ENCODE measurements at places on chromosomes 11 and 22. TPM values are rescaled to one million over a fixed set of nuclear protein-coding genes. Genes with fewer than 3 reads are reported as not detected.

DNA sequence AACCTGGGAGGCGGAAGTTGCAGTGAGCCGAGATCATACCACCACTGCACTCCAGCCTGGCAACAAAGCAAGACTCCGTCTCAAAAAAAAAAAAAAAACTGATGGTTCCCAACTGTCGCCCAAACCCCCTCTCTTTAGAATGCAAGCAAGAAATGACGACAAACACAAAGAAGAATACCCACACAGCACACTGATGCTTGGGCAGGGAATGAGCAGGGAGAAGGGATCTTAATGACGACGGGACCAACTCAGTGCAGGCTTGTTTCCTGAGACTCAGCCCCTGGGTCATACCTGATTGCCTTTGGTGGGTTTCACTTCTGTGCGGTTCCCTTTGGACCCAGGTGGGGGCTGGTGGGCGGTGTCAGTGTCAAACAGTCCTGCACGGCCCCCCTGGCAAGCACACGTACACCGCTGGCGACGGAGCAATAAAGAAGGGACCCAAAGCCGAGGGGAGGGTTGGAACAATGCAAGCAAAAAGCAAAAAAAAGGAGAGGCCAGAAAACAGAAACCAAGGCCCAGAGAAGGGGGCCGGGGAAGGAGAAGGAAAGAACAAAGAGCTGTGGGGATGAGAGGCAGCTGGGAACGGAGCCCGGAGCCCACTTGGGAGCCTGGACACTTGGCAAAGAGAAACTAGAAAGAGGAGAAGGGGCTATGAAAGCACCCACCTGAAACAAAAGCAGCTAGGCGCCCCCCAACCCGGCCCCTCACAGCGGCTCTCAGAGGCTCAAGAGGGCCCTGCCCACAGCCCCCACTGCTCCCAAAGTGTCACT lies 99.6 kb downstream of the CELSR1 start:
- no peak for DNase-seq
- peak overlapping the region; percentile 30 for H3K27ac ChIP-seq
- no peak overlapping the region for H3K4me3 ChIP-seq
- H3K36me3 ChIP-seq = no peaks in the 10 kb centered on the region
- H3K27me3 ChIP-seq = peaks cover 8% of the 10 kb centered on the region

- peak overlapping the region; percentile 62 for H3K4me3 ChIP-seq
- H3K27me3 ChIP-seq = peaks cover 4% of the 10 kb centered on the region
- H3K4me1 ChIP-seq = peaks cover 78% of the 10 kb centered on the region
- H3K27ac ChIP-seq = peak overlapping the region; percentile 69
- peaks cover 2% of the 10 kb centered on the region for H3K36me3 ChIP-seq
- DNase-seq = no peak
These were observed 30.1 kb upstream of the OAF start for GRCh38 chr11:120180551-120181232.

GRCh38 chr22:40965936-40966725 lies 15.0 kb downstream of the RBX1 start:
- no peak overlapping the region for H3K4me3 ChIP-seq
- H3K36me3 ChIP-seq = peaks cover 8% of the 10 kb centered on the region
- no peak for DNase-seq
- no peaks in the 10 kb centered on the region for H3K27me3 ChIP-seq
- H3K27ac ChIP-seq = no peak overlapping the region

GRCh38 chr22:32682990-32683389 lies 118.5 kb upstream of the TIMP3 start:
- no peak overlapping the region for H3K4me3 ChIP-seq
- no peaks in the 10 kb centered on the region for H3K27me3 ChIP-seq
- peaks cover 3% of the 10 kb centered on the region for H3K36me3 ChIP-seq
- H3K4me1 ChIP-seq = no peaks in the 10 kb centered on the region
- no peak for DNase-seq

DNA sequence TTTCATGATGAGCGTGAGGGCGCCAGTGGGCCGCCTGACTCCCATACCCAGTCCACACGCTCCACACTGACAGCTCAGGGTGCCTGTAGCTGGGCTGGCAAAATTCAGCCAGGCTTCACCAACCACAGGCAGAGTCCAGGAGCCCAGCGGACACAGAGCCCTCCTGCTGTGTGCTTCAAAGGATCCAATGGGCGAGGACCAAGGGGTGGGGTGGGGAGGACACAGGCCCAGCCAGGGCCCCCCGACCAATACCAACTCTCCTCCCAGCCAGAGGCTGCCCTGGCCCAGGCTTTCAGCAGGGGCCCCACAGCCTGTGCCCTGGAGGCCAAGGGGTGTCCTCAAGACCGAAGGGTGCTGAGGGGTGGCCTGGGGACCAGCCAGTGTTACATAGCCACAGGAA lies 336.1 kb downstream of the CTTN start:
- H3K27ac ChIP-seq = no peak overlapping the region
- no peak for DNase-seq
- no peaks in the 10 kb centered on the region for H3K36me3 ChIP-seq
- H3K4me3 ChIP-seq = no peak overlapping the region
- H3K27me3 ChIP-seq = no peaks in the 10 kb centered on the region

GRCh38 chr11:47001781-47002181 lies 65.2 kb downstream of the CSTPP1 start:
- no peaks in the 10 kb centered on the region for H3K27me3 ChIP-seq
- no peak overlapping the region for H3K27ac ChIP-seq
- H3K4me3 ChIP-seq = no peak overlapping the region
- DNase-seq = no peak

- peaks cover 4% of the 10 kb centered on the region for H3K4me1 ChIP-seq
These were observed 112.7 kb downstream of the FAR1 start for GRCh38 chr11:13781153-13781552.

- no peaks in the 10 kb centered on the region for H3K36me3 ChIP-seq
- H3K4me3 ChIP-seq = no peak overlapping the region
- no peak for DNase-seq
These were observed 15.2 kb upstream of the BBOX1 start for GRCh38 chr11:27025312-27025955.

- no peak for DNase-seq
- H3K36me3 ChIP-seq = peaks cover under 1% of the 10 kb centered on the region
- H3K27me3 ChIP-seq = no peaks in the 10 kb centered on the region
- no peak overlapping the region for H3K27ac ChIP-seq
These were observed 88.9 kb downstream of the BMAL1 start for GRCh38 chr11:13366266-13367026.

DNA sequence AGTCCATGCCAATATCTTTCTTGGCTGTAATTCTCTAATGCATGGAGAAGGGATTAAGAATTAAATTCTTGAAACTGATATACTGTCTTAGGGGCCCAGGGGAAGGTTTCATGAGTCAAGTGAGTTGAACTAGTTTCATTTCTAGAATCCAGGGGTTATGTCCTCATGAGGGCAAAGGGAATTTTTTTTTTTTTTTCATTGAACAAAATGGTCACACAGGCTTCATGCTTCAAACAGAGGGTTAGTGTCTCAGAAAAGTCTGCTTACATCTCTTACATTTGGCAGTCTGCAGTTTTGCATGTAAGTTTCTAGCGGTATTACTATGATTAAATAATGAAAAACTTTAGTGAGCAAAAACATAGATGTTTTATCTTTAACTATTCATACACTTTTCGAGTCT lies 32.9 kb downstream of the PPME1 start:
- H3K27ac ChIP-seq = no peak overlapping the region
- H3K4me1 ChIP-seq = no peaks in the 10 kb centered on the region
- H3K4me3 ChIP-seq = no peak overlapping the region
- no peak for DNase-seq

- peaks cover 3% of the 10 kb centered on the region for H3K27me3 ChIP-seq
- no peak overlapping the region for H3K27ac ChIP-seq
- DNase-seq = no peak
These were observed 35.4 kb downstream of the CHRDL2 start for GRCh38 chr11:74695705-74696280.

GRCh38 chr22:49608228-49608627 lies 219.4 kb downstream of the BRD1 start:
- peaks cover 8% of the 10 kb centered on the region for H3K36me3 ChIP-seq
- no peak overlapping the region for H3K4me3 ChIP-seq
- H3K27me3 ChIP-seq = no peaks in the 10 kb centered on the region
- no peak for DNase-seq

DNA sequence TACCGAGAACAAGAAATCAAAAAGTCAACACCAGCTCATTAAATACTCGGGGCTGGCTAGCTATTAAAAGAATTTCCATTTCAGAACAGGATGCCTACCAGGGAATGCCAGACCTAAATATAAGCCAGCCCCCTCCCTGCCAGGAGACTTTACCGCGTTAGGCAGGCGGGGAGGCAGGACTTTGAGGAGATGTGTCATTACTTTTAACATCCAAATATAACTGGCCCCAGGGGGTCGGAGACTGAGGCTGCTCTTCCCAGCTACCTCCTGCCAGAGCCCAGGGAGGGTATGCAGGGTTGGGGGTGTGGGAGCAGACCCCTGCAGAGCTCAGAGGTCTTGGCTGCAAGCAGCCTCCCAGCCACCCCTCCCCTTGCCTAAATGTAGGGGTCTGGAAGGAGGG lies 183.5 kb downstream of the DSCAML1 start:
- DNase-seq = no peak
- peaks cover 7% of the 10 kb centered on the region for H3K4me1 ChIP-seq
- no peaks in the 10 kb centered on the region for H3K36me3 ChIP-seq
- peaks cover 42% of the 10 kb centered on the region for H3K27me3 ChIP-seq
- no peak overlapping the region for H3K4me3 ChIP-seq

GRCh38 chr22:42621505-42622002 lies 6.9 kb upstream of the POLDIP3 start:
- H3K27me3 ChIP-seq = peaks cover 4% of the 10 kb centered on the region
- H3K36me3 ChIP-seq = peaks cover 4% of the 10 kb centered on the region
- peaks cover 10% of the 10 kb centered on the region for H3K4me1 ChIP-seq

GRCh38 chr11:43872995-43873394 lies 7.6 kb upstream of the ALKBH3 start:
- no peak overlapping the region for H3K27ac ChIP-seq
- H3K36me3 ChIP-seq = no peaks in the 10 kb centered on the region
- peaks cover 88% of the 10 kb centered on the region for H3K27me3 ChIP-seq

DNA sequence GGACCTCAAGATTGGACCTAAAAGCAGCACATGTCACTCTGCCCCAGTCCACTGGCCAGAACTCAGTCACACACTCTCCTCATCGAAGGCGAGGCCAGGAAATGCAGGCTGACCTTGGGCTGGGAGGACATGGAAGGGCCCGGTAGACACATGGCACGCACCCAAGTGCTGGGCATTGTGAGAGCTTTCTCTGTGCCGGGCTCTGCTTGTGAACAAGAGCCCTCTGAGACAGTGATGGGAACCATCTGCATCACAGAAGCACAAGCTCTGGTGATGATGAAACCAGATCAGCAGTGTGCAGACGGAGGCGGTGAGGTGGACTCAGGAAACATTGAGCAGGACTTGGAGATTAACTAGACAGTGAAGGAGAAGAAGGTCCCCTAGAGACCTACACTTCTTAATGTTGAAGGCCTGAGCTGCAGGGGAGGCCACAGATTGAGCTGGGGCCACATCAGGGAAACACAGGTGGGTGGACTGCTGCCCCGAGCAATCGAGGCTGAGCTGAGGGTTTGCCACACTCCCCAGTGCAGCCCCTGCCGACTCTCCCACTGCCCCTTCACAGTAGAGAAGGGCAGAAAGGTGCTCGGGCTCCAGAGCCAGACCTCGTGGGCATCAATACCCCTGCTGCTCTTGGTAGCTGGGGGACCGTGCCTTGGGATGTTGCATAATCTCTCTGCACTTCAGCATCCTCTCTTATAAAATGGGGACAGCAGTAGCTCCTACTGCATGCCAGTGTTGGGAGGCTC lies 1460.5 kb downstream of the TBC1D22A start:
- H3K36me3 ChIP-seq = no peaks in the 10 kb centered on the region
- no peaks in the 10 kb centered on the region for H3K4me1 ChIP-seq
- H3K4me3 ChIP-seq = no peak overlapping the region
- H3K27ac ChIP-seq = no peak overlapping the region

DNA sequence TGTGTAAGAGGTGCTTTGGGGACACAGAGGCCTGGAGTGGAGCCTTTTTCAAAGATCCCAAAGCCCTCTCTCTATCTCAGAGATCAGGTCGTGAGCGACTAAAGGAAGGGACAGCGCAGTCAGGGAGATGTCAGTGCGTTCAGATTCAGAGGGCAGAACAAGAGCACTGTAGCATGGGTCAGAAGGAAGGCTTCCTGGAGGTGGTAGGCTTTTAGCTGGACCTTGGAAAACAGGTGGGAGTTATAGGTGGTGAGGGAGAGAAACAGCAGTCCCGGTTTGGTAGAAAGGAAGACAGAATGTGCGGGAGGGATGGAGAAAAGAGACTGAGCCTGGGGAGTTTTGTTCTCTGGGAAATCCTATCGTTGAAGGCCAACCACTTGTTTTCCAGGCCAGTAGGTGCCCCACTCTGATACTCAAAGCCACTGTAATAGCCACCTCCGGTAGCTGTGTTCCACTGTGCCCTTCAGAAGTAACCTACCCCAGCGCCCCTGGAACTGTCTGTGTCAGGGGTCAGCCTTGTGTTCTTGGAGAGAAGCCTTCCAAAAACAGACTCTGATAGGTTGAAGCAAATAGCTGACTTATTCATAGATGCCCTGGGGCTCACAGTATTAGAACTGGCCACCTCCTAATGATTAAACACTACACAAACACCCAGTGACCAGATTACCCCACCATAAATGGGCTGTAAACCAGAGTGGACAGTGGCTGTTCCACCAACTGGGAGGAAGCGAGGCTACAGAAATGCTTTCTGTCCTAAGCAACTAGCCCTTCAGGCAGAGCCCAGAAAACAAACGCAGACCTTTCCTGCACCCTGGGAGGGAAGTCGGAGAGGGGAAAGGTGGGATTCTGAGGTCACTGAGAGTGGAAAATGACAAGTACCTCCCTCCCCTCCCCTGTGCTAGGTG lies 157.7 kb downstream of the DBX1 start:
- peaks cover 53% of the 10 kb centered on the region for H3K4me1 ChIP-seq
- peak overlapping the region; percentile 69 for H3K27ac ChIP-seq
- no peak for DNase-seq
- H3K4me3 ChIP-seq = no peak overlapping the region
- no peaks in the 10 kb centered on the region for H3K36me3 ChIP-seq

GRCh38 chr22:50286275-50286674 lies 16.1 kb upstream of the MAPK11 start:
- H3K27me3 ChIP-seq = no peaks in the 10 kb centered on the region
- no peaks in the 10 kb centered on the region for H3K36me3 ChIP-seq
- DNase-seq = no peak
- H3K27ac ChIP-seq = no peak overlapping the region
- no peaks in the 10 kb centered on the region for H3K4me1 ChIP-seq
- H3K4me3 ChIP-seq = no peak overlapping the region

GRCh38 chr11:94794287-94795168 lies 26.4 kb downstream of the AMOTL1 start:
- H3K36me3 ChIP-seq = peaks cover 5% of the 10 kb centered on the region
- H3K27ac ChIP-seq = peak overlapping the region; percentile 81
- no peak for DNase-seq
- peaks cover 53% of the 10 kb centered on the region for H3K4me1 ChIP-seq
- no peak overlapping the region for H3K4me3 ChIP-seq
- no peaks in the 10 kb centered on the region for H3K27me3 ChIP-seq

- peaks cover 3% of the 10 kb centered on the region for H3K4me1 ChIP-seq
- H3K27me3 ChIP-seq = no peaks in the 10 kb centered on the region
- H3K36me3 ChIP-seq = peaks cover 2% of the 10 kb centered on the region
These were observed 193.2 kb upstream of the PLET1 start for GRCh38 chr11:112453601-112454577.

The SUSD2 gene
- total RNA-seq = 0.66 TPM

The OR5P2 gene
- total RNA-seq = not detected

The NPAS4 gene
- 0.63 TPM for total RNA-seq

The APLNR gene
- 3.9 TPM for total RNA-seq

The P2RY2 gene
- 0.27 TPM for total RNA-seq

The PRRG4 gene
- total RNA-seq = not detected

The ATP6V1E1 gene
- 63.9 TPM for total RNA-seq

The MPPED2 gene
- 3.2 TPM for total RNA-seq

The MAPK8IP1 gene
- total RNA-seq = 38.7 TPM

The AP5B1 gene
- total RNA-seq = 10.8 TPM

The RGL4 gene
- not detected for total RNA-seq

The GDPD4 gene
- not detected for total RNA-seq

The CYP2R1 gene
- 18.5 TPM for total RNA-seq

The GP1BB gene
- total RNA-seq = 4.8 TPM

The PHLDA2 gene
- total RNA-seq = 1.1 TPM

The LMO1 gene
- 1.5 TPM for total RNA-seq
